ENCODE measurements at places on chromosomes 6 and 20. TPM values are rescaled to one million over a fixed set of nuclear protein-coding genes. Genes with fewer than 3 reads are reported as not detected.

The TSPO2 gene
- not detected for total RNA-seq

The ZNF334 gene
- total RNA-seq: 1.2 TPM

The SDCBP2 gene
- 2.2 TPM for total RNA-seq

The PRSS35 gene
- total RNA-seq: not detected

The L3MBTL3 gene
- total RNA-seq: 7.4 TPM

- no peak overlapping the region for H3K4me3 ChIP-seq
- peaks cover 3% of the 10 kb centered on the region for H3K36me3 ChIP-seq
- peaks cover under 1% of the 10 kb centered on the region for H3K4me1 ChIP-seq
- no peak overlapping the region for H3K27ac ChIP-seq
- peaks cover 58% of the 10 kb centered on the region for H3K27me3 ChIP-seq
Observed at GRCh38 chr6:1619673-1620503, 10.2 kb downstream of the FOXC1 start.

GRCh38 chr6:96468681-96469224, 52.9 kb upstream of the UFL1 start:
- peaks cover 19% of the 10 kb centered on the region for H3K27me3 ChIP-seq
- no peak overlapping the region for H3K27ac ChIP-seq
- no peak for DNase-seq
- no peaks in the 10 kb centered on the region for H3K36me3 ChIP-seq
- no peak overlapping the region for H3K4me3 ChIP-seq

The C20orf141 gene
- not detected for total RNA-seq

All from activated T-helper 1 cell treated with anti-CD3 and anti-CD28 coated beads, Interleukin-12 subunit alpha, Interleukin-12 subunit beta, Interleukin-2, Interleukin-4 antibody, amounts not matched to agents 30 ng/mL and 10 ng/mL and 1 ng/mL, durations not matched to agents 14 hours and 24 hours and 36 hours (primary cell).